Activated CD4-positive, CD25-positive, alpha-beta regulatory T cell (primary cell): ENCODE measurements at places on chromosomes 16 and 17.

DNA sequence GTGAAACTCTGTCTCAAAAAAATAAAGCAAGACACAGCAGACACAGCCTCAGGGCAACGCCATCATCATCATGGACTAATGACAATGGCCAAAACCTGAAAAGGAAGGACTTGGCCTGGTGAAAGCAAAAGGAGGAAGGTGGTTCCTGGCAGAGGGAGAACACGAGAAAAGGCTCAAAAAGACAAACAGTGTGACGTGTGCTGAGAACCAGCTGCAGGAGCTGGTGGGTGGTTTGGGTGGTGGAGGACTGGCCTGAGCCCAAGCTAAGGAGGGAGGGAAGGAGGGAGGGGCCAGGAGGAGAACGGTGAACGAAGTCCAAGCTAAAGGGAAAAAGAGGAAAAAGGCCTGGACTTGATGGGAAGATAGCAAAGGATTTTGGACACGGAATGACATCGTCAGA, 85.1 kb downstream of the SLC39A11 start:
- no peak for DNase-seq

DNA sequence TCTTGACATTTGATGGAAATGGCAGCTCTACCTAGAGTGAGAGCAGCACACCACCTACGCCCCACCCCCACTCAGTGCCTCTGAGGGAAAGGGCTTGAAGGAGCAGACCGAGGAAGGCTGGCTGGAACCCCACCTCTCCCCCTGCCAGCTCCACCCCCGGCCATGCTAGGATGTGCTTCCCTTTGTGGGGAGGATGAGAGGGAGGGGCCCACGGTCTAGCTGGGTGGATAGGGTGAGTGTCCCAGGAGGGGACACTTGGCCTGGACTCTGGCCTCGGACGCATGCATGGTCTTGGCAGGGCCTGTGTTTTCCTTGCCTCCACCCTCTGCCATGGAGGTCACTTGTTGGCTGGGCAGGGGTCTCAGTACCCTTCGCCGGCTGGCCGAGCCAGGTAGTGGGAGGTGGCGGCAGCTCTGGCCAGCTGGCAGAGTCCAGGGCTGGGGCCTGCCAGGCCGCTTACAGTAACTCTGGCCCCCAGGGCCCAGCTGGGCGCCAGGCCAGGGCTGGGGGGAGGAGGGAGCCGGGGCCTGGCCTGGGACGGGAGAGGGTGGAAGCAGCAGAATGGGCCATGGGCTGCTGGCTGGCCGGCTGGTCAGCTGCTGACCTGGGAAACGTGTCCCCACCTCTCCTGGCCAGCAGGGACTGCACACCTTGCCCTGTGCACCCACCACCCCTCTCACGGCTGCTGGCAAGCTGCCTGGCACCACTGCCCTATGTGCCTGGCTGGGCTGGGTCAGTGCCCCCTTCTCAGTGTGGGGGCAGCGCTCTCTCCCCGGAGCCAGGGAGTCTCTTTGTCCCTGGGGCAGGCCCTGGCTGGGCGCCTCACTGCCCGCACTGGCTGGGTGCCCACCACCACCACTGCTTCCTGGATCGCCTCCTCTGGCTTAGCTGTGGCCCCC, 23.0 kb downstream of the RARA start:
- DNase-seq: no peak

DNA sequence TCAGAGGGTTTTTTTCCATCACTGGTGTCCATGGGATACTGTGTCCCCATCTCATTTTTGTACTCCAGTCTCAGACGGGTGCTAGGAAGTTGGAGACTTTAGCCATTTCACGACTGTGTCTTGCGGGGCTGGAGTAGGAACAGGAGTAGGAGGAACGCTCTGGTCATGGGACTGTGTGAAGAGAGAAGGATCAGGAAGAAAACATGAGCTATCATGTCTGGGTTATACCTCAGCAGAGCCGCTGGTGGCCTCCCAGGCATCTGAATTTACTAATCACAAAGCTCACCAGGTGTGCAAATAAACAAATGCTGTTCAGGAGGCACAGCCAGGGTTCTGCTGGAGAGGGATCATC, 225.4 kb downstream of the SEC14L1 start:
- DNase-seq: no peak

GRCh38 chr17:47200325-47200664, 8.9 kb upstream of the MYL4 start:
- DNase-seq: no peak

DNA sequence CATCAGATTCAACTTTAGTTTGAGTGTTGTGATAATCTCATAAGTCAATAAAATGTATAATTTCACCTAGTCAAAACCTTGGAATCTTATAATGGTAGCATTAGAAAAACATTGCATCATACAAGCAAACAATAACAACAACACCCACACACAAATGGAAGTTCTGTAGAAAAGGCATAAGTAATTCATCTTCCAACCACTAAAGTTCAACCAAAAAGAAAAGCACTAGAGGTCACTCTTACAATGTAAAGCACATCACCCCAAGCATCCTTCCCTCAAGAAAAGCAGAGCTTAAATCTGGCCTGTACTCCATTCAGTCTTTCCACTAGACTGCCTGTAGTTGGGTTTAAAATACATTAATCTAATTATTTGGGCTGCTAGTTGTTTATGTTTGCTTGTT, 1.8 kb downstream of the CNTNAP4 start:
- no peak for DNase-seq

- no peak for DNase-seq
These were observed 82.5 kb downstream of the NXN start for GRCh38 chr17:896953-897661.

- peak; percentile 4 for DNase-seq
These were observed 53.1 kb downstream of the CFDP1 start for GRCh38 chr16:75379911-75380847.

- DNase-seq: no peak
These were observed 17.0 kb upstream of the ABCA8 start for GRCh38 chr17:68972119-68972704.

DNA sequence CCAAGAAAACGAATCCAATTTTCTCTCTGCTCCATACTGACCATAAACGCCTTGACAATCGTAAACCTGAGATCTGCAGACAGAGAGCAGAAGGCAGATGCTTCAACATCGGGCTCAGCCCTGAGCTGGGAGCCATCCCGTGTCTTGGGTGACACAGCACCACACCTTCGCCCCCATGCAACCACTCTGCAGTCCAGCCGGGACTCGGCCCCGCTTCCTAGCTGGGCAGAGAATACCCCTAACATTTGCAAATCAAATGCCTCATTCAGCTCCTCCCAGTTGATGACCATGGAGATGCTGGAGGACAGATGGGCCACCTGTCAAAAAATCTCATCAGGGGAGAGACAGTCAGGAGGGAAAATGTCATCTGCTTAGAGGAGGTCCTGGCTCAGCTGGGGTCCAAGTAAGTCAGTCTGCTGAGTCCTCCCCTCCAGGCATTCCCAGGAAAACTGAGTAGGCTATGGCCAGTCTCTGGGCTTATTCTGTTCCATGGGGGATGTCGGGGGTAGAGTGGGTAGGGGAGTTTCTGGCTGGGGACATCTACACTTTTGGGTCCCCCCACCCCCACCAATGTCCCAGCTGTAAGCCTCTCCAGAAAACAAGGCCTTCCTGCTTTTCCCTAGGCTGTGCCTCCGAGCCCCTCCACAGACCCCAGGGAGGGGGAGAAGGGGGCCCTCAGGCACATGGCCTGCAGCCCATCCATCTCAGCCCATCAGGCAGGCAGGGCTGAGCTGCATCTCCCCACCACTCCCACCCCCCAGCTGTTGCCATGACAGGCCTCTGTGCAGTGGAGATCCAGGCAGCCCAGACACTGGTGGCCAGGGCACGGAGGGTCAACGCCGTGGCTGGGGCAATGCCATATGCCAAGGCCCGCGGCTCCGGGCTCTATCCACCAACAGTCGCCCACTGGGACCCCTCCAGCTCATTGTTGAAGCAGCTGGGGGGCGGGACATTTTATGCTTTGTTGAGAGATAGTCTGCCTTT, 158.6 kb downstream of the AXIN2 start:
- no peak for DNase-seq

GRCh38 chr17:37494401-37494831, 4.7 kb downstream of the DUSP14 start:
- DNase-seq: no peak

GRCh38 chr17:75348386-75349012, 57.0 kb downstream of the GRB2 start:
- no peak for DNase-seq

DNA sequence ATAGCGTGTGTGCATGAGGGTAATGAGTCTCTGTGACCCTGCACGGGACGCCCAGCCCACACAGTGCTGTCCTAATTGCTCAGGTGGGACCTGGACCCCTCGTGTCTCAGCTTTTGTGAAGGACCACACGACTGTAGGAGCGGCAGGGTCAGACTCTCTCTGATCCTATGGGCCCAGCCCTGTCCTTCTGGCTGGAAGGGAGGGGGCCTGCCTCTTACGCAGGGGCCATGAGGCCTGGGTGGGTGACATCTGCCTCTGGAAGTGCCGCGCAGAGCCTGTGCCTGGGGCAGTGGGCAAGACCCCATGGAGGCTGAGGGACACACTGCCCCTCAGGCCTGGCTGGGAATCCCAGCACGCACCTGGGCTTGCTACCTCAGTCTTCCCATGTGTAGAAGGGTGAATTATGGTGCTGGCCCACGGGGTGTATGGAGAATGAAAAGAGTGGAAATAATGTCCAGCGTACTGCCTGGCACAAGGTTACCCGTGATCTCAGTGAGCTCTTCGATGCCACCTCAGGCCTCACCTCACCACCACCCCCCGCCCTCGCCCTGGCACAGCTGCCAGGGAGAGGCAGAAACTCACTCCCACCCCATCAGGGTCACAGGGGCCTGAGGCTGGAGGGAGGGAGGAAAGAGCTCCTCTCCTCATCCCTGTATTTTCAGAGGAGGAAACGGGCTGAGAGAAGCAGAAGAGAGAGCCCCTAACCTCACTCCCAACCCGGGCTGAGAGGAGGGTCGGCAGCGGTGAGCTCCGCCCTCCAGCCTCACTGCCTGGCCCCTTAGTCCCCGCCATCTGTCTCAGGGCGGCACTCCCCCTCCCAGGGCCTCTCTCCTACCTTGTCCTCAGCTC, 27.1 kb upstream of the DBNDD1 start:
- DNase-seq: no peak

- DNase-seq: no peak
These were observed 71.8 kb downstream of the PRKCA start for GRCh38 chr17:66373944-66374817.

GRCh38 chr17:53924530-53925455, 102.1 kb downstream of the KIF2B start:
- DNase-seq: no peak

DNA sequence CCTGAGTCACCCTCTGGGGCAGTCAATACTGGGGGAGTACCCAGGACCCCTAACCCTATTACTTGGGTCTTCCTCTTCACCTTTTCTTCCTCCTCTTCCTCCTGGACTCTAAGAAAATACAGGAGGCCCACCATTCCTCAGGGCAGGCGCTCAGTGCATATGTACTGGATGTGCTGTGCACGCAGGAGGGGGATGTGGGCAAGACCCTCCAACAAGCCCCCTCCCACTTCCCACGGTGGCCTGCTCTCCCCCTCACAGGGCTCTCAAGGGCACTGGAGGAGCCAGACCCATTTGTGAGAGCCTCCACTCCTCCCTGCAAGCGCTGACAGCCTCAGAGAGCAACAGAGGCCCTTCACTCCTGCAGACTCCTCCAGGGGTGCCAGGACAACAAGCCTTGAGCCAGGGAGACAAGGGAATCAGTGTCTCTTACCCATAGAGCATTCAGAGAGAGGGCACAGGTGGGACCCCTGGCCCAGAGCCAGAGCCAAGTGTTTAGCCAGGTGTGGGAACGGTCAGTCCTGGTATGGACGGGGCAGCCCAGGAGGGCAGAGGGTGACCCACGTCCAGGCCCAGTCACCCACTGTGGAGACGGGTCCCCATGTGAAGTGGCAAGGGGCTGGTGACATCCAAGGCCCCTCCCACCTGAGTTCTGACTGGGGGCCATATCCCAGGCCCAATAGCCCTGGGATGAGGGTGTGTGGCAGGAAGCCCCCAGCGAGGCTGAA, 27.3 kb upstream of the KSR1 start:
- DNase-seq: no peak

DNA sequence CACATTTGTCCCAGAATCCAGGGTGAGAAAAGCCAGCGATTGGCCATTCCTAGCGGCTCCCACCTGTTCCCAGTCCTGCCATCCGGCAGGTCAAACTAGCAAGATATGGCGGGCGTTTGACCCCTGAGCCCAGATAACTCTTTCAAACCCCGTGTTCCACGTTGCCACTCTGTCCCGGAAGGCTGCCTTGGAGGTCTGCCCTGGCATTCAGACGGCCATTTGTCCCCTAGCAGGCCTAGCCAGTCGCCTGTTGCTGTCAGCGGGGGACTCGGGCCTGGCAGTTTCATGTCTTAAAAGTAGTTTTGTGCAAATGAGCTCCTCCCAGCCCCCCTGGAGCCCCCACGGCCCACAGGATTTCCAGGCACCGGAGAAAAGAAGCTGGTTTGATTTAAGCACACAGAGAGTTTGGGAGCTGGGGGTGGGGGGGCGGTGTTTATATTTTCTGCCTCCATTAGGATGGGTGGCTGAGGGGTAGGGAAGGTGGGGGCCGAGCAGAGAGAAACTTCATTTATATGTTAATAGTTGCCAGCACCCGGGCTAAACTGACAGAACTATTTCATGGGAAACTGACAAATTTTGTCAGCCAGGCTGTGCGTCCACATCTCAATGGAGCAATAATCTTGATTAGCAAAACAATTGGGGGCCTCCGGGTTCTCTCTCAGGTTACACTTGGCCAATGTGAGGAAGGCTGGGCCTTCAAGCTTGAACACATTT, 240.9 kb upstream of the SALL1 start:
- DNase-seq: no peak

DNA sequence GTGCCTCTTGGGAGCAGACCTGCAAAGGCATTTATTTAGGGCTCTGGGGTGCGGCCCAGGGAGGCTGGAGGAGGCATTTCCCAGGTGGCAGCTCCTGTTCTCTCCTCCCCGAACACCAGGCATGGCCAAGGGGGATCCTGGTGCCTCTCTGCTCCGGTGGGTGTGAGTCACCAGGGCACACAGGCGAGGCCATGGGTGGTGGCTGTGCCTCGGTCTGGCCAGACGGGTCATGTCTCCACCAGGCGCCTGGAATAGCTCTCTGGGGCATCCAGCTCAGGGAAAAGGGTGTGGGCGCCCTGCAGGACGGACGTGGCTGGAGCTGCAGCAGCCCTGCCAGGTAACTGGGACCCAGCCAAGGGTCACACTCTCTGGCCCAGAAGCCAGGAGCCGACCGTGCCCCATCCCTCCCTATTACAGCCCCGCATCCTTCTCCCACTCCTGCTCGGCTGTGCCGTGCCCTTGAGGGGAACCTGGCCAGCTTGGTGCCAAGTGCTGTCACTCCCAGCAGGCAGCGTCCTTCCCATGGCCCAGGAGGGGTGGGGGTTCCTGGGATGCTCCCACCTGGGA, 25.8 kb downstream of the SOX8 start:
- DNase-seq: no peak
